ENCODE measurements at places on chromosomes 2 and 18.

GRCh38 chr2:217225596-217225995 is 365.7 kb upstream of the TNP1 start:
- DNase-seq: no peak

- DNase-seq: no peak
Measured at GRCh38 chr2:53737091-53737490, 30.5 kb upstream of the CHAC2 start.

- no peak for DNase-seq
Measured at GRCh38 chr2:15638720-15639119, 47.1 kb downstream of the DDX1 start.

DNA sequence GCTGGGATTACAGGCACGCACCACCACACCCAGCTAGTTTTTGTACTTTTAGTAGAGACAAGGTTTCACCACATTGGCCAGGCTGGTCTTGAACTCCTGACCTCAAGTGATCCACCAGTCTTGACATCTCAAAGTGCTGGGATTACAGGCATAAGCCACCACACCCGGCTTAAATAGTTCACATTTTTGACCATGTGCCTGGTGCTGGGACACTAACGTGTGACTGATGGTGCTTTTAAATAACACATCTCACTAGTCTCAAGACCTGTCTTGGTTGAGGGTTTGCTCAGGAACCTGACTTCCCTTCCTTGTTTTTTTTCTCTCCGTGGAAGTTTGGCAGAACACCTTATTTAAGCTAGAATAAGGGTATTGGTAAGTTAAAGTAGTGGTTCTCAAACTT is 8.5 kb downstream of the FMNL2 start:
- no peak for DNase-seq

DNA sequence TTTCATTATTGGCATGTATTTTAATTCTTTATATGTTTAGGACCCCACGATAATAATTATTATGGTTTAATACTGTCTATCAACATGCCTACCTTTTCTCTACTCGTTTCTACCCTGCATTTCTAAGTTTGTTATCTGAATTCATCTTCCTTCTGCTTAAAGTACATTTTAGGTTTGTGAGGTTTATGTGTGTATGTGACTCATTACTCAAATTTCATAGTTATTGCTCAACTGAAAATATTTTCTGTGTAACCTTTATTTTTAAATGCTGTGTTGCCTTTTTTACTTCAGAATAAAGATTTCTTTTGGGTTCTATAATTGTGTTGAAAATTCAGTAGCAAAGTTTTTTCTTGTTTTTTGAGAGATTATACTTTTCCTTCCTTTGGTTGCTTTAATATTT is 933.9 kb upstream of the LRRTM1 start:
- DNase-seq: no peak
